Left renal pelvis (tissue), 4 donors: ENCODE measurements at places on chromosomes 5 and 9.

DNA sequence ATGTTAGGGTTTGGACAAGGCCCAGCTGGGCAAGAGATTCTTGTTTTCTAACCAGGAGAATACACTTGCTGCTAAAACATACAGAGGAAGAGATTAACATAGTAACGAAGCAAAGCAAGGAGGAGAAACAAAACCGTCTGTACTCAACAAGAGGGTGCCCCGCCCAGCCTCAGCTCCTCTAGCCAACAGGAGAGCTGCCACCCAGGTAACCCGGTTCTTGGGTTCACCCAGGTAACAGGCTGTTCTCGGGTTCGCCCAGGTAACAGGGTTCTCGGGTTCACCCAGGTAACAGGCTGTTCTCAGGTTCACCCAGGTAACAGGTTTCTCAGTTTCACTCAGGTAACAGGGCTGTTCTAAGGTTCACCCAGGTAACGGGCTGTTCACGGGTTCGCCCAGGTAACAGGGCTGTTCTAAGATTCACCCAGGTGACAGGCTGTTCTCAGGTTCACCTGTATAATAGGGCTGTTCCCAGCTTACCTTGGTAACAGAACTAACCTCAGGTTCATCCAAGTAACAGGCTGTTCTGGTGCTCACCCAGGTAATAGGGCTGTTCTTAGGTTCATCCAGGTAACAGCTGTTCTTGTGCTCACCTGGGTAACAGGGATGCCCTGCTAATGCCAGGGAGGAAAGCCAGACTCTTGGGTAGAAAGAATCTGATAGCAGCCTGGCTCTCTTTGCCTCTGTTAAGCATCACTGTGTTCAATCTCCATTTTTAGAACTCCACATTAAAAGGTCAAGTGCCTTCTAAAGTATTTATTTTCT, 271.6 kb downstream of the SYK start:
- DNase-seq = no peak

GRCh38 chr9:101232405-101232977, 152.3 kb downstream of the BAAT start:
- no peak for DNase-seq

DNA sequence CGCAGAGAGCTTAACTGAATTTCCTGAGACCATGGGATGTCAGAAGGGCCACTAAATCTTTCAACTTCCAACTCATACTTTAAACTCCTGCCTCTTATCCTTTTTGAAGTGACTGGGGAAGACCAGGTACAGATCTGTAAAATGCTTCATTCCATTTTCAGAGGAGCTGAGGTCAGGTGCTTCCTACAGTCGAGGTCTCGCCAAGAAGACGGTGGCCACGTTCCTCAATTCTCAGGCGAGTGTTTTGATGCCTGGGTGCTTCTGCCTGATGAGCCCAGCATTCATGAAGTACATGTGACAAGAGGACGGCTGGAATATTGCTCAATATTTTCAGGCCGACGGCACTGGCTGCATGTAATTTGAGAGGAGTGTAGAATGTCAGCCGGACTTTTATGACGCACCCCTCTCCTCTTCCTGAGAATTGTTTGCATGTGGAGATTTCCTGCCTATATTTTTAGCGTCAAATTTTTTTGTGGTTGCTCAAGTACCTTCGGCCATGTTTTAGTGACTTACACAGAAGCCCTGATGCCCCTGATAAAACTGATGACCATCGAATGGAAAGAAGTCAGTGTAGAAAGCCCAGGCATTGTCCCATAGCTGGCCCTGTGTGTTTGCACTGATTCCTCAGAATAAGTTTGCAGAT, 38.8 kb upstream of the GLRX start:
- DNase-seq = no peak

GRCh38 chr9:93058355-93059010, at the start of gene SUSD3:
SUSD3 (plus strand) TSS chr9:93058701; CDS start chr9:93058743, 42 bp downstream.
- peak; percentile 75 for DNase-seq
